A549 treated with GW870086 at 1 μM for 4 hours (cell line): ENCODE measurements at places on chromosomes 3 and 15. TPM values are rescaled to one million over a fixed set of nuclear protein-coding genes. Genes with fewer than 3 reads are reported as not detected.

The PLA2G4D gene
- 0.03 TPM in 1 of 5 replicates, not detected in the others for total RNA-seq

The PLS1 gene
- total RNA-seq, result 9.1 to 13.0 TPM (median 12.0 TPM) in 5 replicates

The GLDN gene
- 0.03 to 0.10 TPM (median 0.08 TPM) in 3 of 5 replicates, not detected in the others for total RNA-seq

The SERINC4 gene
- not detected in 5 replicates for total RNA-seq
